NCI-H1694 (cell line): ENCODE measurements at places on chromosomes 12 and 14.

DNA sequence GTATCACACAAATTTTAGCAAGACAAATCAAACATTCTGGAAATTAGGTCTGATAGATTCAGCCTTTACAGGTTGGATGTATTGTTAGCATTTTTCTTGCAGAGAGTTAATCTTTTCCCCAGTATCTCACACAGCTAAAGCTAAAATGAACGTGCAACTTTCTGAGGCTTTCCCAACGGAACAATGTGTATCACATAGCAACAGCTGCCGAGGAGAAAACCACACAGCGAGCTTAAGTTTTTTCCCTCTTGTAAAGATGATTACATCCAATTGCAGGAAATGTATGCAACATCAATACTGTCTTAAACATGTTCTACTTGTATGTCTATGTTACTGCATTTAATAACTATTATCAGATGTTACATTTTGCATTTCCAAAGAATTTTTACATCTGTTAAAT is 182.2 kb downstream of the CCDC59 start:
- DNase-seq: peak; percentile 5

GRCh38 chr12:109912855-109913321 is 12.8 kb downstream of the TCHP start:
- no peak for DNase-seq

DNA sequence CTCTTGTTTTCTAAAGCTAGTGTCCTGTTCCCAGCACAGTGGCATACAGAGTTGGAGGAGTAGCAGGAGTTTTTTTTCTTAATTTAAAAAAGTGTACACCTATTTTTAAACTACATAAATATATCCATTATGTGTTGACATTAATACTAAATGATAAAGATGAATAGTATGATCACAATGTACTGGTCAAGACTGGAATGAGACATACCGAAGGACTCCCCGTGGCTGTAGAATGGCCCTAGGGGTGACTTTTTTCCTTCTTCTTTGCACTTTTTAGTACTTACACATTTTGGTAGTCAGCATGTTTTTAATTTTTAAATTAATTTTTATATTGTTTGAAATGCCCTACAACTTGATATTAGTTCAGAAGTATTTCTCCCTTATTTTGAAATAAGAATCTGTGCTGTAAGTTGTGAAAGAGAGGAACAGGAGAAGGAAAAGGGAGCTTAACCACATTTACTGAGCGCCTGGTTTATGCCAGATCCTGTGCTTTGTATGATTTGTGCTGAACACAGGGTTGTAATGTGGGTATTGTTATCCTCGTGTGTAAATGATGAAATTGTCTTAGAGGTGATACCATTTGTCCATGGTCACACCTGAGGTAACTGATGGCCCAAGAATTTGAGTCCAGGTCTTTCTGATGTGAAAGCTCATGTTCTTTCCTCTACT is 136.5 kb downstream of the TGFB3 start:
- DNase-seq: no peak

DNA sequence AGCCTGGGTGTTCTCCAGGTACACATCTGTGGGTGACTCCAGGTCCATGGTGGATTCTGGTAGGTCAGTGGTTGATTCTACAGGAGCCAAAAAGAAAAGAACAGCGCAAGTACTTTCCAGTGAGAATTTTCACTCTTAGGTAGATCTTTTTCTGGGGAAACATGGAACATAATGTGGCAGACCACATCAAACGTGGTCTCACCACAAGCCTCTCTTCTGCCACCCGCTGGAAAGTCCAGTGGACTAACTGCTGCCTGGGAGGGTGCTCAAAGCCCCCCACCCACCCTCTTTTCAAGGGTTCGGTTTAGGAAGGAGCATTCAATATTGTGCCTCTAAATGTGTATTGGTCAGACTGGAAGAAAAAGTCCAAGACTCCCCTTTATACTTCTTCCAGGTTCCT is 36.1 kb upstream of the PRB2 start:
- no peak for DNase-seq

- no peak for DNase-seq
These were observed 1044.3 kb downstream of the BCL11B start for GRCh38 chr14:98227727-98228111.

GRCh38 chr12:54251667-54252284 is 28.1 kb downstream of the CBX5 start:
- DNase-seq: peak; percentile 36

DNA sequence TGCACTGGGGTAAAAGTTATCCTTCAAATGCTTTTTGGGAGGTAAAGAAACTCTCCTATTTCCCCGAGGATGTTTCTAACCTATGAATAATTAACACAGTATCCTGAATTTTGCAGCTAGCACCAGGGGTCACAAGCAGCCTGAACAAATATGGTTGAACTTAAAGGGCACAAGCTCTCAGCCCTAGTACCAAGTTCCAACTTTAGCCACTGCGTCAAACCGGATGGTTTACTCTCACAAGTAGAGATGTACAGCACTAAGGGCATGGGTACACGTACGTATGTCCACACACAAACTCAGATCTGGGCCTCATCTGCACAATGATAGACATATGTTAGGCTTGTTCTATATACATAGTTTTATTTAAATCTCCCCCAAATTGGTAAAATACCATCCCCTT is 4.7 kb downstream of the CCDC88C start:
- DNase-seq: no peak

DNA sequence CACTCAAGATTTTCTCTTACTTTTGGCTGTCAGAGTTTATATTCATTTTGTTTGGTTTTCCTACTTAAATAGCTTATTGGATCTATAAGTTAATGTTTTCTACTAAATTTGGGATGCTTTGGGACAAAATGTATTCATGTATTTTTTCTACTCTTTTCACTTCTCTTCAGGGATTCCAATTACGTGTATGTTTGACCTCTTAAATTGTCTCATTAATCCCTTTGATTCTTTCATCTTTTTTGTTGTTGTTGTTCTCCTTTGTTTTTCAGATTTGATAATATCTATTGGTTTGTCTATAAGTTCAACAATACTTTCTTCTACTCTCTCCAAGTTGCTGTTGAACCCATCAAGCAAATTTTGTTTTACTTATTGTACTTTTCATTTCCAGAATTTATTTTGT is 34.2 kb downstream of the PMCH start:
- DNase-seq: no peak

DNA sequence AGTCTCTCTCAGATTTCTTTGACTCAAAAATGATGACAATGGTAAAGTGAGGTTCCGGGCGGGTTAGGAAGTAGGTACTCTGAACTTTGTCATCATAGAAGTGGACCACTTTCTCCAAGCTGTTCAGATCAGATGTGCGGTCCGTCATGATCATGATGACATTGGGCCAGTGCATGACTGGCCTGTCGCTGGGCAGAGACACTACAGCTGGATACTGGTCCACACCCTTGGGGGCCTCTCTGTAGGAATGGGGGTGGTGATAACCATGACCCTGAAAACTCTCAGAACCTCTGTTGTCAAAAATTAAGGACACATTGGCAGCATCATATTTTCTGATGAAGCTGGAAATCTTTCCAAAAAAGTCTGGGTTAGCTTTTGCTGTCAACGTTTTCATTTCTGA is 28.2 kb downstream of the KICS2 start:
- DNase-seq: no peak

DNA sequence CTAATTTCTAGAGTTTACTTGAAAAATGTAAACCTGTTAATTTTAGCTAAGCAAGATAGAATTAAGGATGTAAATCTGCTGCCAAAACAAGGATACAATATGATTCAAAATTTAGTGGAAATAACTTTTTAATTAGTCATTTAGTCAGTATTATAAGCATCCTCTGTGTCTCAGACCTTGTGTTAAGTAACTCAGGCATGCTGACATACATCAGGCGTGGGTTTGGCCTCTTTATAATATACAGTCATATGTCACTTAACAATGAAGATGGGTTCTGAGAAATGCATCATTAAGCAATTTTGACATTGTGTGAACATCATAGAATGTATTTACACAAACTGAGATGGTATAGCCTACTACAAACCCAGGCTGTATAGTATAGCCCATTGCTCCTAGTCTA is 386.9 kb downstream of the ZFP36L1 start:
- DNase-seq: no peak

DNA sequence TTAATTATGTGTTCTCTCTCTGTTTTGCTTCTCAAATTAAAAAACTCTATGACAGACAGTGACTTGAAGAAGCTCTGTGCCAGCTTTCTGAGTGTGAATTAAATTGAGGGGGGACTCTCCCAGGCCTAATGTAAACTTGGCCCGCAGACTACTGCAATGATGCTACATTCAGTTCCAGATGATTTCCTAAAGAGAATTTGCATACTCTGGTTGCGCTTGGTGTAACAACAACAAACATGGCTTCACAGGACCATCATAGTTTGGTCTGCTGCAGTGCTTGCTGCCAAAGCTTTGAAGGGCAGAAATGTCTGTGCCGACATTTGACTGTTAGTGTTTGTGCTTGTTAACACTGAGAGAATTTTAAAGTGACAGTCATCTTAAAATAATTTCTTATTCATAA is 25.0 kb downstream of the CFAP54 start:
- no peak for DNase-seq

- DNase-seq: no peak
These were observed 27.8 kb downstream of the AACS start for GRCh38 chr12:125092872-125093680.

- DNase-seq: no peak
These were observed 47.3 kb upstream of the SRP54 start for GRCh38 chr14:34935488-34935887.

GRCh38 chr14:105200074-105200473 is 19.0 kb upstream of the NUDT14 start:
- no peak for DNase-seq

DNA sequence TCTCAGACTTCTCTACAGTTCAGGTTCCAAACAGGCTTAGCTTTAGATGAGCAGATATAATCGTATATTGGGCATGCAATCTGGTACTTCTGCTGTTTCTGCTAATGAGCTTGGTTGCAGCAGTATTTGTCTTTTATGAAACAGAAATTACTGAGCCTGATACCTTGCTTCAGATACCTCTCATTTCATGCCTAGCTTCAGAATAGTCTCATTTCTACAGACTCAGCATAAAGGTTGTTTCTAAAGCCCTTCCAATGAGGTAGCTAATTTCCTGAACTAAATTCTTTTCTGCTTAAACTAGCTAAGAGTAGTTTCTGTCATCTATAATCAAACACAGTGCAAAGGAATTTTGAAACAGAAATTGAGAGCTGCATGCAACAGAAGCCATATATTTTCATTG is 275.0 kb upstream of the KITLG start:
- DNase-seq: no peak

DNA sequence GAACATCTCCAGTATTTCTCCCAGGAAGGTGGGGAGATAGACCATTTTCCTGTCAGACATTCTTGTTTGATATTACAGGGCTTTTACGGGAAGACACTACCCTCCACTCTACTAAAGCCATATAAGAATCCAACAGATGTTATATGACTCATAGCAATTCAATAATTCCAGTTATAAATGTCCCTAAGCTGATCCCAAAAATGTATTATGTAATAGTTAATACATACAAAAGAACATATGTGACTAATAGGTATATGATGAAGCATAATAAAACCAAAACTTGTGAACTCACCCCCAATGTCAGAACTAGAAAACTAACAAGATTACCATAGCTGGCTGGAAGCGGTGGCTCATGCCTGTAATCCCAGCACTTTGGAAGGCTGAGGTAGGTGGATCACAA is 84.2 kb downstream of the EFCAB11 start:
- DNase-seq: no peak

DNA sequence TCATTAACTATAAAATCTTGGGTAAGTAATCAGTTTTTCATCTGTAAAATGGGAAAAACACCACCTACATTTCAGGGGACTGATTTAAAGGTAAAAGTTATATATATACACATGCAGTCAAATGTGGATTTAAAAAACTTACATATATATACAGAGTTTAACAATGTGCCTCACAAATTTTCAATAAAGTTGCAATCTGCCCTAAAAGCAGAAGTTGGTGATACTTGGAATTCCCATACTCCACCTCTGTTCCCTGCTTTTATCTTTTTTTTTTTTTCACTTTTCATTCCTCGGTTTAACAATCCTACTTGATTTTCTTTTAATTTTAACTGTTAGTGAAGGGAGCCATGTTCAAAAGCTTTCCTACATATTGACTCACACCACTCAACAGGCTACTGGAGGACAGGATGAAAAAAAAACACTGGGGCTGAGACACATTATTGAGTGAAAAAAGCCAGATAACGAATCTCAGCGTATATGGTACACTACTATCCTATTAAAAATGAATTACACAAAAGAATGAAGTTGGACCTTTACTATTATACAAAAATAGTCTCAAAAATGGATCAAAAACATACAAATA is 24.3 kb downstream of the SPPL3 start:
- DNase-seq: no peak

DNA sequence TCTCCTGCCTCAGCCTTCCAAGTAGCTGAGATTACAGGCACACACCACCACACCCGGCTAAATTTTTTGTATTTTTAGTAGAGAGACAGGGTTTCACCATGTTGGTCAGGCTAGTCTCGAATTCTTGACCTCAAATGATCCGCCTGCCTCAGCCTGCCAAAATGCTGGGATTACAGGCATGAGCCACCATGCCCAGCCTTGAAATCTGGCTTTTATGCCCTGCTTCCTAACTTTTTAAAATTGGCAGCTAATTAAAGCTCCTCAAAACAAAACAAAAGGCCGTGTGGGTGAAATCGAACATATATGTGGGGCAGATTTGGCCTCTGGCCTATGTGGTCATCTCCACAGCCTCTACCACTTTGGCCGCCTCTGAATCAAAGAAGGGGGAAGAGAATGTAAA is 37.9 kb downstream of the KCTD10 start:
- no peak for DNase-seq

- DNase-seq: peak; percentile 77
These were observed 31.9 kb downstream of the GUCY2C start for GRCh38 chr12:14664434-14665023.
